ENCODE measurements at places on chromosomes 2 and 18.

GRCh38 chr2:220174826-220175225, 547.4 kb downstream of the SLC4A3 start:
- DNase-seq = no peak

- no peak for DNase-seq
These were observed 29.8 kb downstream of the EPC2 start for GRCh38 chr2:148674063-148675020.

DNA sequence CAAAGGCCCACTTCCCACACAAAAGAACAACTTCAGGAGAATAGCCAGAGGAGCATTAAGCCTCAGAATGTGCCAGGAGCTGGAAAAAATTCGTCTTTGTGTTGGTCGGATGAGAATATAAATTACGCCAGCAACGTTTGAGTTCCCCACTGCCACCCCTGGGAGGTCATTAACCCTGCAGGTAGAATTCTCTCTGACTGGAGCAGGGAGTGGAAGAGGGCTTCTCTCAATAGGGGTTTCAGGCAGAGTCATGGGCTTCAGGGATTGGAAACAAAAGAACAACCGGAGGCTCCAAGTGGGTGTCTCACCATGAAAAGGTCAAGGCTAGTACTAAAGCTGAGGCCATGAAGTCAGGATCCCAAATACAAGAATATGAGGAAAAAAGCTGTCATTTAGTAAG, 69.0 kb upstream of the DDX18 start:
- DNase-seq = no peak

DNA sequence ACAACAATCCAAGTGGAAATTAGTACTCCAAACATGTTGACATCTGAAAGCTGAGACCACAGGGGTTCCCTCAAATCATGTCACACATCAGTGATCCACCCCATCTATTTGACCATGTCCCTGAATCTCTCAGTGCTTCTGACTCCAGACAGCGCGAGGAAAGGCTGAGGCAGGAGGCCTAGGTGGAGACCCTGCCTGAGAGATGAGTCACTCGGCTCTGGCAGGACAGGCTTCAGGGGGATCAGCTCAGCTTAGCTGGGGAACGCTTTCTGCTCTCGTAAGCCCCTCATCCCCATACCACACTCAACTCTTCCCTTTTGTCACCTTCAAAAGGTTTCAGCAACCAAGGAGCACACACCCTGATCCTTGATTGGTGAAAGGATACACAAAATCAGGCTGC, 5.8 kb upstream of the FAM228A start:
- no peak for DNase-seq

GRCh38 chr2:174158003-174158402, 90.3 kb downstream of the OLA1 start:
- DNase-seq = no peak

DNA sequence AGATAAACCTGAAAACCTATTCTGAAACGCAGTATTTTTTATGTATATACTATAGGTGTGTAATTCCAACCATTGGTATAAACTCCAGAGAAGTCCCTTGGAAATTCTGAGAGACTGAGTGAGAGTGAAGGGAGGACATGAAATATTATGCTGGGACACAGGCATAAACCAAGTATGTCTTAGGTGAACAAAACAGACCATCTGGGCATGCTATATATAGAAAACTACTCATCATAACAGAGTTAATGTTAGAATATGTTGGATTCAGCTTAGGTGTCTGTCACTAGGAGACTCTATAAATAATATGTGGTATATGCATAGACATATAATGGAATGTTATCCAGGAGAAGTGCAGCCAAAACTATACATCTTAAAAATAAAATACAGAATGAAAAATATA, 282.6 kb downstream of the LRP1B start:
- no peak for DNase-seq

DNA sequence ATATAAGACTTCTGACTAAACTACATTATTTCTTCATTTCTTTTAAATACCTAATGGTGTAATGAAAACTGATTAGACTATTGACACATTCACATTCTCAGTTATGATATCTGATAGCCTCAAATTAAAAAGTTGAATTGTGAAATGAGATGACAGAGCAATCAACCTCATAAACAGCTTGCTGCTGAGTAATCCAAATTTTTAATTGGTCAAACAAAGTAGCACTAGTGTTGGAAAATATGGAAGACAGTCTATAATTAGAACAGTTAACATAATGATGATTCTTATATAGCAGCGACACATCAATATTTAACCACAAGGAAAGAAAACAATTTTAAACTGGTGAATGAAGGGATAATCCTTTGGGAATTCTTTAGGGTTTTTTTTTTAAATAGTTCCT, 91.9 kb upstream of the LRP1B start:
- no peak for DNase-seq

DNA sequence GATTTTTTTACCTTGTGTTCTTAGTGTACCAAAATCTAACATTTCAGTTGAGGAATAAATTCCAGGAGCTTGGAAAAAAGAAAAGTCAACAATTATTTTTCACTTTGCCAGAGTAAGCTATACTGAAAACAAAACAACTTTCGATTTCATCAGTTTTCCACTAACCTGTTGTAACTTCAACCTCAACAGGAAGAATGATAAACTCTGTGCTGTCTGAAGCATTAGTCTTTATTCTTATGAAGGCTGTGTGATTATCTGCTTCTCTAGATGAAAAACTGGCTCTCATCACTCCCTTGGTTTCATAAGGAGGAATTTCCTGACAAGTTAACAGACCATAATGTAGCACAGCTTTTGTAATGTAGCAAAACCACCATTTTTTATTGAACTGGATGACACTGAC, 121.2 kb downstream of the ZAP70 start:
- DNase-seq = no peak

GRCh38 chr2:217269701-217270484, 410.0 kb upstream of the TNP1 start:
- no peak for DNase-seq

DNA sequence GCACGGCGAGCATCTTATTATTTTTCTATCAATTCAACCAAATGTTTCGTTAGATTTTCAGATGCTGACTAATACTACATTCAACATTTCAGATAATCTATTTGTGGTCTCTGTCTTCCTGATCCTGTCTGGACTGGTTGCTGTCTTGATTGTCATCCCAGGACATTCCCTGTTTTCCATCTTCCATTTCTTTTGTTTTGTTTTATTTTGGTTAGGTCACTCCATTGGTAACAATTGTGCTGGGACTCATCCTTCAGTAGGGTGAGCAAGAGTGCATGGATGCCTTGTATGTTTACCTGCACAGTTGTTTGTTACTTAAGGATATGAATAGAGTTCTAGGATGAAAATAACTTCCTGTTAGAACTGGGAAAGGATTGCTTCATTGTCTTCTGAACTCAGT, 55.9 kb upstream of the ACYP2 start:
- DNase-seq = no peak

DNA sequence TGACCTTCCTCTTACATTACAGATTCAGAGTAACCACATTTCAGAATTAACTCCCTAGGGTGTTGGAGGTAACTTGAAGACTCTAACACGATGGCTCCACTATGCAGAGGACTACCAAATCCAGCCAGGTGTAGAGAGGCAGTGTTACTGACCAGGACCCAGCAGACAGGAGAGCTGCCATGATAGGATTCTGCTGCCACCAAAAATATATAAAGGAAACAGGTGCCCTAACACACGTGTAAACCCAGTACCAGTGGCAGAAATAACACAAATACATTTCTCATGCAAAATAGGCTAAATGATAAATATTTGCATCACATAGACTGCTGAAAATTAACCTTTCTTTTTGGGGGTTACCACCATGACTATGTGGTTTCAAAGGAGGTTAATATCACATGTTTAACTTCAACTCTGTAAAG, 7.0 kb downstream of the ZBTB14 start:
- no peak for DNase-seq

- DNase-seq = no peak
These were observed 55.5 kb downstream of the MAP4K4 start for GRCh38 chr2:101752716-101753616.

DNA sequence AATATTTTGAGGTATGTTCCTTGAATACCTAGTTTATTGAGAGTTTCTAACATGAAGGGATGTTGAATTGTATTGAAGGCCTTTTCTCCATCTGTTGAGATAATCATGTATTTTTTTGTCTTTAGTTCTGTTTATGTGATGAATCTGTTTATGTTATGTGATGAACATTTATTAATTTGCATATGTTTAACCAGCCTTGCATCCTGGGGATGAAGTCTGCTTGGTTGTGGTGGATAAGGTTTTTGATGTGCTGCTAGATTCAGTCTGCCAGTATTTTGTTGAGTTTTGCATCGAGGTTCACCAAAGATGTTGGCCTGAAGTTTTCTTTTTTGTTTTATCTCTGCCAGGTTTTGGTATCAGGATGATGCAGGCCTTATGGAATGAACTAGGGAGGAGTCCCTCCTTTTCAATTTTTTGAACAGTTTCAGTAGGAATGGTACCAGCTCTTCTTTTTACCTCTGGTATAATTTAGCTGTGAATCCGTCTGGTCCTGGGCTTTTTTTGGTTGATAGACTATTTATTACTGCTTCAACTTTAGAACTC, 71.9 kb downstream of the EPC2 start:
- DNase-seq = no peak

DNA sequence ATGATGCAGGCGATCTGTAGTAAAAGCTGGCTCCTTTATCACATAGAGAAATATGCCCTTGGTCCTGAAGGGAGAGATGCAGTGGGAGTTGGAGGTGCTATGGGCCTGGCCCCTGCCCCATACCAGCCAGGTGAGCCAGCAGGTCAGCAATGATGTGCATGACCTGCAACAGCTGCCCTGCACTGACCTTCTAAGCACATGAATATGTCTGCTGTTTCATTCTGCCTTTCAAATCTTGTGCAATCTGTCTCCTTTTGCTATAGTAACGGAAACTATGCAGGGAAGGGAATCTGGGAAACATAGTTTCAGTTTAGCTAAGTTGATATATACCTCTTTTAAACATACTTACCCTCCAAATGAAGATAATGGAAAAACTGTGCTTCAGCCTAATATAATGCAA, 235.2 kb downstream of the TDRD15 start:
- no peak for DNase-seq

- no peak for DNase-seq
These were observed 255.9 kb upstream of the SPRED2 start for GRCh38 chr2:65688141-65688886.

DNA sequence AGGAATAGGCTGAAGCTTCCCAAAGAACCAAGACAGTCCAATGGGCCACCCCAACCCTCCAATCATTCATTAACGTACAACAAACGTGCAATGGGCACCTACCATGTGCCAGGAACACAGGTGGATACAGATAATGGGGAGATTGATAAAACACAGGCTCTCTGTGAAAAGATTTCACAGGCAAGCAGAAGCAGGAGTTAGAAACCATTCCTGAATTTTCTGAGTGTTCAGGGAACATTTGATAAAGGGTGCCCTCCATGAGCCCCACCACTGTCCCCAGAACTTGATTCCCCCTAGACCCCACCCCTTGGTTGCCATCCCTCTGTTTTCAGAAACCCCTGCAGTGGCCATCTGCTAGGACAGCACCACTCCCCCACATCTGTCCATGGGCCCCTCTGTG, 1.5 kb downstream of the CD207 start:
- no peak for DNase-seq

DNA sequence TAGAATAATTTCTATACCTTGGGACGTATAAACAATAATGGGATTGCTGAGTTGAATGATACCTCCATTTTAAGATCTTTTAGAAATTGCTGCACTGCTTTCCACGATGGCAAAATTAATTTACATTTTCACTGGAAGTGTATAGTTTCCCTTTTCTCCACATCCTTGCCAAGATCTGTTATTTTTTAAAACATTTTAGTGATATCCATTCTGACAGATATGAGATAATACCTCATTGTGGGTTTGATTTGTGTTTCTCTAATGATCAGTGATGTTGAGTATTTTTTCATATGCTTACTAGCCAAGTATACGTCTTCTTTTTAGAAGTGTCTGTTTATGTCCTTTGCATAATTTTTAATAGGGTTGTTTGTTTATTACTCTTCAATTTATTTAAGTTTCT, 908.5 kb upstream of the CNTNAP5 start:
- DNase-seq = no peak

- no peak for DNase-seq
These were observed 11.9 kb upstream of the ARID5A start for GRCh38 chr2:96524482-96525210.

- no peak for DNase-seq
These were observed 133.1 kb downstream of the DYSF start for GRCh38 chr2:71586471-71586870.

DNA sequence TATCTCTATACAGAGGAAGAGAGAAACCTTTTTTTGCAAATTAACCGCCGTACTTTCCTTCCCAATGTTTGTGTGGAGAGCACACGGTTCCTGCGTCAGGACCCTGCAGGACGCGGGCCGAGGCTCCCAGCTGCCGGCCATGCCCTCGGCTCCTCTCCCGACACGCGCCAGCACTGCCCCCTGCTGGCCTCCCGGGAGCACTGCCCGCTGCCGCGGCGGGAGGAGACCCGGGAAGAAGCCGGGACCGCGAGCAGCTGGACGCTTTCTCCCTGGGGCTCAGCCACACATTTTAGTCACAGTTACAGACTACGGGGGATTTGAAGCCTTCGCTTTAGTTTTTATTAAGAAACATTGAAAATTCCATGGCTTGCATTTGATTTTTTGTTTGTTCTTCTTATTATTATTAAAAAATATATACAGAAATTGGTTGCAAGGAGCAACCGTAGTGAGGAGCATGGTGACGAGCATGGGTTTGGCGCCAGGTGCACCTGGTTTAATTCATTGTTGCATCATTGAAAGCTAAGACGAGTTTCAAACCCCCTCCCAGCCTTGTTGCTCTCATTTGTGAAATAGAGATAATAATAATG, 401.2 kb downstream of the GALR1 start:
- DNase-seq = no peak

DNA sequence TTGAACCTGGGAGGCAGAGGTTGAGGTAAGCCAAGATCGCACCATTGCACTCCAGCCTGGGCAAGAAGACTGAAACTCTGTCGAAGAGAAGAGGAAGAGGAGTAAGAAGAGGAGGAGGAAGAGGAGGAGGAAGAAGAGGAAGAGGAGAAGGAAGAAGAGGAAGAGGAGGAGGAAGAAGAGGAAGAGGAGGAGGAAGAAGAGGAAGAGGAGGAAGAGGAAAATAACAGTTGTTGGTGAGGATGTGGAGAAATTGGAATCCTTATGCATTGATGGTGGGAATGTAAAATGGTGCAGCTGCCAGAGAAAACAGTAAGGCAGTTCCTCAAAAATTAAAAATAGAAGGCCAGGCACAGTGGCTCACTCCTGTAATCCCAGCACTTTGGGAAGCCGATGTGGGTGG, 8.5 kb upstream of the NCL start:
- DNase-seq = no peak

GRCh38 chr2:67259556-67260342, 137.4 kb upstream of the ETAA1 start:
- DNase-seq = no peak

GRCh38 chr2:20391951-20392699, 41.5 kb upstream of the PUM2 start:
- no peak for DNase-seq

GRCh38 chr2:111072220-111072871, 48.4 kb upstream of the BCL2L11 start:
- no peak for DNase-seq

- no peak for DNase-seq
These were observed 10.7 kb upstream of the CCDC88A start for GRCh38 chr2:55430211-55430975.

Data from activated CD4-positive, CD25-positive, alpha-beta regulatory T cell treated with anti-CD3 and anti-CD28 coated beads, Interleukin-2, amount 50 U/mL, for 16 hours (primary cell).